ENCODE measurements at places on chromosomes 5 and 9. TPM values are rescaled to one million over a fixed set of nuclear protein-coding genes. Genes with fewer than 3 reads are reported as not detected.

GRCh38 chr9:105062222-105062855 lies 134.4 kb upstream of the ABCA1 start:
- peak; percentile 67 for DNase-seq
- H3K4me3 ChIP-seq, result no peak overlapping the region
- H3K4me1 ChIP-seq, result peaks cover 25% of the 10 kb centered on the region
- H3K27ac ChIP-seq, result no peak overlapping the region
- no peaks in the 10 kb centered on the region for H3K27me3 ChIP-seq

DNA sequence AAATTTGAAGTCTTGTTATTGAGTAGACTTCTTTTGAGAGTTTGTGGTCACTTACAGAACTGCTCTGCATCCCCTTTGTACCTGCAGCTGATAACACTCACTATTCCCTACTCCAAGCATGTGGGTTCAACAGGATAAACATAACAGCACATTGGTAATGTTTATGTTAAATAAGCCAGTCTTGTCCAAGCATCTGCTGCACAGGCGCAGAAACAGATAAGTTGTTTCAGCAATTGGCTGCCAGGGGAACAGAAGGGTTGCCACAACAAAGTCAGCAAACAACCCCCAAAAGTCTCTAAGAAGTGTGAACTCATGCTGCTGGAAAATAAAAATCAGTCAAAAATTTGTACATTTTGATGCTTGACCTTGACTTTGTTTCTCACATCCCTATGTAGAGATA lies 174.6 kb downstream of the GDNF start:
- H3K27me3 ChIP-seq, result no peaks in the 10 kb centered on the region
- H3K36me3 ChIP-seq, result no peaks in the 10 kb centered on the region

DNA sequence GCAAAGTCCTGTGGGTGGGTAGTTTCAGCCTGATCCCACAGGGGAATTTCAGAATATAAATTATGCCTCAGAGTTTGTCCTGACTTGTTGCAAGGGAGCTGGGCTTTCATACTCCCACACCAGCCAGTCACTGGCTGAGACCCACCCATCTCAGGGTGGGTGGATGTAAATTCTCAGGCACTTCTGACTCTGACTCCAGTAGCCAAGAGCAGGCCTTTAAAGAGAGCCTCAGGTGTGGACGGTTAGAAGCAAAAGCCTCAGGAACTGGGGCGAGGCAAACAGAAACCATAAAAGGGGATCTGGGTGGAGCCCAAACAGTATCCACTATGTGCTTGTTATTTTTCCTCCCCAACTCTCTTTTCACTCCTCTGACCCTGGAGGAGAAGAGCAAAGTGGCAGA lies 28.6 kb upstream of the FBXW11 start:
- no peak overlapping the region for H3K27ac ChIP-seq
- no peaks in the 10 kb centered on the region for H3K27me3 ChIP-seq
- no peaks in the 10 kb centered on the region for H3K36me3 ChIP-seq
- DNase-seq, result no peak

DNA sequence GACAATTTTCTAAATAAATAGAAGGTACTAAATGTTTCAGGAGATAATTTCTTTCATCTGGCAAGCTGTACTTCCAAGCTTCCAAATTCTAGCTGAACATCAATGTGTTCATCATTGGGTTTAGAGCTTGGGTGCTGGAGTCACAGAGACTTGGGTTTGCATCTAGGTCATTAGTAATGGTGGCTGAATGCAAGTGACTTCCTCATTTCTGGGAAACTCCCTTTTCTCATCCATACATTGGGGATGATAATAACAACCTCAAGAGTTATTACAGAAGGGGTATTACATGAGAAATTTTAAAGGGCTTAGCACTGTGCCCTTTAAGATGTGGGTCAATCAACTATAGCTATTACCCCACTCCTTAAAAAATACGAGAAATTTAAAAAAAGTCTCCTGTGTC lies 41.1 kb upstream of the KLF4 start:
- no peak for DNase-seq
- H3K27me3 ChIP-seq, result no peaks in the 10 kb centered on the region
- no peaks in the 10 kb centered on the region for H3K4me1 ChIP-seq

DNA sequence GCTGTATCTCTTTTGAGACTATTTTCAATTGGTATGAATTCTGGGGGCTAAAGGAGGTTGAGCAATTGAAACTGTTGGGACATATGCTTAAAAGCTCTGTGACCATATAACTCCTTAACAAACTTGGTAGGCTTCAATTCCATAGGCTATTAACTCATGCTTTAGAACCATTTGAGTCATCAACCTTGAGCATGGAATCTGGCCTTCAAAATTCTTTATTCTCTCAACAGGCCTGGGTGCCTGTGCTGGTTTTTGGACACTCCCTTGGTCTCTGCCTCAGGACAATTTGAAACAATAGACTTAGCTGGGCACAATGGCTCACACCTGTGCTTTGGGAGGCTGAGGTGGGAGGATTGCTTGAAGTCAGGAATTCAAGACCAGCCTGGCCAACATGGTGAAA lies 61.4 kb upstream of the EPB41L4A start:
- no peaks in the 10 kb centered on the region for H3K36me3 ChIP-seq
- DNase-seq, result no peak
- no peaks in the 10 kb centered on the region for H3K27me3 ChIP-seq

- no peaks in the 10 kb centered on the region for H3K36me3 ChIP-seq
- no peaks in the 10 kb centered on the region for H3K27me3 ChIP-seq
Measured at GRCh38 chr5:2960294-2960693, 208.8 kb upstream of the IRX2 start.

GRCh38 chr5:561408-561807 lies 37.2 kb upstream of the SLC9A3 start:
- H3K4me1 ChIP-seq, result no peaks in the 10 kb centered on the region
- no peaks in the 10 kb centered on the region for H3K36me3 ChIP-seq
- H3K27me3 ChIP-seq, result peaks cover 63% of the 10 kb centered on the region
- H3K4me3 ChIP-seq, result no peak overlapping the region

DNA sequence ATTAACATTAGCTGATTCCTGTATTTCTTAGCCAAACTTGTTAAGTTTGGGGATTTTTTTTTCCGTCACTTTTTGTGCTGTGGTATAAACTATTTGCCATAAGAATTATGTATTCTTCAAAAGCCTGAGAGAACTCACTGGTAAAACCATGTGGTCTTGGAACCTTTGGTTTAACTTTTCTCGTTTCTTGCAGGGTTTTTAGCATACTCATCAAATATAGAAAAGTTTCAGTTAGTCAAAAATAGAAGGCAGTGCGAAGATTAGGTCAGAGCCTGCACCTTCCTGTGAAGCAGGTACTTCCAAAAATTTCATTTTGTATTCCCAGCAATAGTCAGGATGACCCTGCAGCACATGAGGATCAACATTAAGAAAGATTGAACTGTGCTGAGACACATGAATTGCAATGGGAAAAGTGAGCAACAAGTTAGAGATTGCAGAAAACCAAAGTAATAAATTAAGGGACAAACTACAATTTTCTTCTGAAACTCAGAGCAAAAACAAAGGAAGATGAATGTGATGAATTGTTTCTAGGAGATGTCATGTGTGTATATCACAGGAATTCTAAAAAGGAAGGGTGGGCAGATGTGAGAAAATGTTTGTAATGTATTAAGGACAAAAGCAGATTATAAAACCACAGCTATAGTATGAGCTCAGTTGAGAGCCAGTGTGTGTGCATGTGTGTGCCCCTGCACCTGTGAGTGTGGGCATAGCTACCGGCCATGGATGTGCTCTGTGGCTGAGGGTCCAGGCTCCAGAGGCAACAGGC lies 102.2 kb downstream of the ANGPTL2 start:
- H3K4me1 ChIP-seq, result no peaks in the 10 kb centered on the region
- no peak for DNase-seq
- H3K27me3 ChIP-seq, result no peaks in the 10 kb centered on the region
- H3K36me3 ChIP-seq, result no peaks in the 10 kb centered on the region

DNA sequence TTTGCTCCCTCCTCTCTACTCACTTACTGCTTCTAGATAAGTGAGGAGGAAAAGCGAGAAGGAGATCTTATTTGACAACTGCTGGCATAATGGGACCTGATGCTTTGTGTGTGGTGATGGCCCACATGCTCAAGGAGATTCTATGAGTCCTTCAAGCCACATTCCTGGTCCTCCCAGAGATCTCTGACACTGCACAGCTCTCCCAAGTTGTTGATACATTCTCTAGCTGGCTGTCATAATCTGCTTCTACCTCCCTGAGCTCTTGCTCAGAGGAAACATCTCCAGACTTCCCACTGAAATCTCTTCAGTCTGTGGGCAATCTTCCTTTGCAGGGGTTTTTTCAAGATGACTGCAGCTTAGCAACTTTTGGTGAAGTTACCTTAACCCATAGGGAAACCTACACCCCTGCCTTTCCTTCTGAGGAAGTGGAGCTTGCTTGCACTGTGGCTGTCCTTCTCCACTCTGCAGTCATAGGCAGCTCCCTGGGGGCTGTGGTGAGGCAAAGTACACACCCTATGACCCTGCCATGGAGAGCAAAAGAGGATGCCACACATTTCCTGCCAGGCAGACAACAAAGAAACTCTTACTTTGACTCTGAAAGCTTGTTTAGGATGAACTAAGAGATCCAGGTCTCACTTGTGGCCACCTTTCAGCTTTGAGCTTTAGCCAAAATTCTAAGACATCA lies 163.8 kb downstream of the TMEM38B start:
- H3K4me1 ChIP-seq, result no peaks in the 10 kb centered on the region
- H3K27me3 ChIP-seq, result no peaks in the 10 kb centered on the region
- no peak overlapping the region for H3K4me3 ChIP-seq
- no peaks in the 10 kb centered on the region for H3K36me3 ChIP-seq
- no peak overlapping the region for H3K27ac ChIP-seq
- no peak for DNase-seq

- no peaks in the 10 kb centered on the region for H3K36me3 ChIP-seq
- DNase-seq, result peak; percentile 21
- no peak overlapping the region for H3K4me3 ChIP-seq
- H3K4me1 ChIP-seq, result no peaks in the 10 kb centered on the region
- H3K27ac ChIP-seq, result no peak overlapping the region
- peaks cover 8% of the 10 kb centered on the region for H3K27me3 ChIP-seq
Measured at GRCh38 chr9:97954550-97954989, 16.6 kb upstream of the HEMGN start.

DNA sequence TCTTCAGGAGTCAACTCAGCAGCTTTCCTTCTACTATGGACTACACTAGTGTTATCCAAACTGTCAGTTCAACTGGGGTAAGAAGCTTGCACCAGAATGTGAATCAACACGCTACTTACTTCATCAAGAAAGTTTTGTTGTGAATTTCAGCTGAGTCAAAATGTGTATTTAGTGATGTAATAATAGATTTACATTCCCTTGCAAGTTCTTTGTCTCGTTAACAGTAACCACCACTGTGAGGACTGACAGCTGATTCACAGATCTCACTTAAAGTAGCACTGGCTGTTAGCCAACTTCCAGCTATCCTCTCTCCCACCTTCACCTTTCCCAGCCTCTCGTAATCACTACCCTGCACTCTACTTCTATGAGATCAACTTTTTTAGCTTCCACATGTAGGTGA lies 445.3 kb downstream of the NTRK2 start:
- no peak for DNase-seq
- no peaks in the 10 kb centered on the region for H3K36me3 ChIP-seq
- no peak overlapping the region for H3K4me3 ChIP-seq
- H3K4me1 ChIP-seq, result no peaks in the 10 kb centered on the region
- no peak overlapping the region for H3K27ac ChIP-seq

DNA sequence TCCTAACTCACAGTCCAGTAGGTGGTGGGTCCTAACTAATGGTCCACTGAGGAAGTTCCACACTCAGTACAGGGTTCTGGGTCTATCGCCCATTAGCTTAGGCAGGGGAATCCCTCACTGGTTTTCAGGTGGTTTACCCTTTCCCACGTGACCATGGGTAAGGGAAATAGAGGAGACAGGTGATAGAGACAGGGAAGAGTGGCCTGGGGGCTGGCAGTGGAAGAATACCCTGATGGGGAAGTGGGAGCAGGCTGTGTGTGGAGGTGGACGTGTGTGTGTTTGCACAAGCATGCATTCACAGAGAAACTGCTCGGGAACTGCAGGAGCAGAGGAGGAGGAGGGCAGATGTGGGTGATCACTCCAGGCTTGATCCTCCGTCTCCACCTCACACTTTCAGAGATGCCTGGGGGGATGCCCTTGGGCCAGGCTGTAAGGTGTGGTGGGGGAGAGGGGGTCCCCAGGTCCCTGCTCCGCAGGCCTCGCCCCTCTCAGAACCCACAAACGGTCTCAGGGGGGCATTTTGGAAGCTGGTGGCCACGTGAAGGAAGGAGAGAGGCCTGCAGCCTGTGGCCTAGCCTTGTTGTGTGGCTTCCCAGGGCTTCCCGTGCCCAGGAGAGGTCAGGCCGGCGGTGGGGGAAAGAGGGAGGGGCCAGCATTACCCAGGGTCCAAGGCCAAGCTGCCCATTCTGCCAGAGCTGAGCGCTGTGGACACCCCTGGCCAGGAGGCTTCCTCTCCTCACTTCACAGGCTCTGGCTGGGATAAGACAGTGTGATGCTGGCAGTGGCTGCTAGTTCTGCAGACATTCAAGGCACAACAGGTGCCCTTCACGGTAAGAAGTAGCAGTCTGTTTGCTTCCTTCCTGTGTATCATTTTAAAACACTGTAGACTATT lies 80.0 kb downstream of the OTULIN start:
- no peak for DNase-seq
- H3K4me1 ChIP-seq, result no peaks in the 10 kb centered on the region
- peaks cover 26% of the 10 kb centered on the region for H3K36me3 ChIP-seq
- H3K27me3 ChIP-seq, result no peaks in the 10 kb centered on the region
- H3K27ac ChIP-seq, result no peak overlapping the region

- H3K4me3 ChIP-seq, result no peak overlapping the region
- no peak for DNase-seq
- H3K4me1 ChIP-seq, result no peaks in the 10 kb centered on the region
- no peaks in the 10 kb centered on the region for H3K27me3 ChIP-seq
Measured at GRCh38 chr5:16774806-16775205, 158.0 kb upstream of the RETREG1 start.

GRCh38 chr9:130482463-130482862 lies 37.7 kb downstream of the ASS1 start:
- no peaks in the 10 kb centered on the region for H3K36me3 ChIP-seq
- H3K4me1 ChIP-seq, result no peaks in the 10 kb centered on the region
- H3K27ac ChIP-seq, result no peak overlapping the region
- no peaks in the 10 kb centered on the region for H3K27me3 ChIP-seq
- DNase-seq, result no peak
- H3K4me3 ChIP-seq, result no peak overlapping the region

DNA sequence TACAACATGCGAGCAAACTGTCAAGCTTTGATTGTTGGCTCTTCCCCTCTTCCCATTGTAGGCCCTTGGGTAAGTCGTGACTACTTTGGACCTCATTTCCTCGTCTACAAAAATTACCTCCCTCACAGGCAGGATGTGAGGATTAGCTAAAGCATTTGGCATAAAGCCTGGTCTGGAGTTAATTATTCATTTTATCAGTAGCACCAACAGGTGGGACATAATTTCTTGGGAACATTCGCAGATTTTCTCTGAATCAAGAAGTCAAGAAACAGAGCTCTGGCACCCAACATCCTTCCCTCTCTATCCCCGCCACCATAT lies 39.9 kb upstream of the SEMA6A start:
- no peaks in the 10 kb centered on the region for H3K4me1 ChIP-seq
- DNase-seq, result no peak
- H3K27me3 ChIP-seq, result no peaks in the 10 kb centered on the region
- H3K36me3 ChIP-seq, result no peaks in the 10 kb centered on the region

- peaks cover 31% of the 10 kb centered on the region for H3K4me1 ChIP-seq
- H3K27me3 ChIP-seq, result no peaks in the 10 kb centered on the region
- no peak for DNase-seq
- no peaks in the 10 kb centered on the region for H3K36me3 ChIP-seq
- no peak overlapping the region for H3K4me3 ChIP-seq
Measured at GRCh38 chr9:124210697-124211096, 47.1 kb upstream of the NEK6 start.

Gene ADRB2
- total RNA-seq, result 14.2 TPM

Gene FAXDC2
- 41.9 TPM for total RNA-seq

Gene LIFR
- total RNA-seq, result 52.6 TPM

Gene TAS2R1
- total RNA-seq, result not detected

Gene UBAP1
- total RNA-seq, result 54.1 TPM

Gene PCA3
- total RNA-seq, result 0.16 TPM

Gene LCP2
- total RNA-seq, result 37.3 TPM

Gene C9orf153
- not detected for total RNA-seq

Gene GAS1
- 9.8 TPM for total RNA-seq

All from left lung (tissue), 14 donors.